Neural progenitor cell (in vitro differentiated cells): ENCODE measurements at places on chromosomes 13 and 19.

- DNase-seq, result no peak
Observed at GRCh38 chr19:5694956-5695648, 5.0 kb downstream of the RPL36 start.

- DNase-seq, result no peak
Observed at GRCh38 chr19:13604902-13605586, 98.8 kb upstream of the CACNA1A start.

DNA sequence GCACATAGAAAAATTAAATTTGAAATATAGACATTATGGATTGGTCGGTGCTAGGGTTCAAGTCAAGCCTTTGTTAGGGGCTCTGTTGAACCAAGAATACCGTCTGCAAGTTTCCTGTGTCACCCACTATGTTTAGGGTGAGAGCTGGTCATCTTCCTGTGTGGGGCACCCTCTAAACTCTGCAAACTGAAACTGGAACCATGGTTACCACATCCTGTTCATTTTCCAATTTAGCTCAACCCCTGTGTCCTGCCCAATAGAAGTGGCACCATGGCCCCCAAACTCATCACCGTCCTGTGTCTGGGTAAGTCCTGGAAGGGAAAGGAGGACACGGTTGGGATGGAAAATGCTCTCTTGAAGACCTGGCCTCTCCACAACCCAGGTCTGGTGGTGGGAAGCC, 29.9 kb downstream of the LAIR2 start:
- no peak for DNase-seq

- DNase-seq, result no peak
Observed at GRCh38 chr13:30021611-30022010, 171.2 kb upstream of the UBL3 start.

DNA sequence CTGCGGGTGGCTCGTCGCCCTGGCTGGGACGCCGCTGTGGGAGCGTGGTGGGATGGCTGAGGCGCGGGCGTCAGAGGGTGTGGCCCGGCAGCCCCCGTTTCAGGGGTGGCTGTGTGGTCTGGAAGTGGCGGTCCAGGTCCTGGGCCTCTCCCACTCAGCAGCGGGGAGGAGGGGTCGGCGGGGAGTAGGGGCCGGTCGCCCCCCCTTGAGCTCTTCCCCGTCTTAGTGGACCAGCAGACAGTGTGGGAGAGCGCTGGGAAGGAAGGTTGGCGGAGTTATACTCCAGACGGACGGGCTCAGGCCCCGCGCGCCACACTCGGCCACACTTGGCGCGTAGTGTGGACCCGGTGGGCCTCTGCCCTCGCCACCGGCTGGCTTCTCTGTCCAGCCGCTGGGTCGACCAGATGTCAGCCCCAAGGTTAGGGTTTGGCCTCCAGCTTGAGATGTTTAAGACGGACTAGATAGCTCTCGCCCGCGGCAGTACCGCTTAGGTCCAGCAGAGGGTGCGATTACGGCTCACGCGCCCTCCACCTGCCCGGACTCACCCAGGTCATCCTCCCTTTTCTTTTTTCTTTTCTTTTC, 21.7 kb upstream of the ZNF429 start:
- DNase-seq, result peak; percentile 45

DNA sequence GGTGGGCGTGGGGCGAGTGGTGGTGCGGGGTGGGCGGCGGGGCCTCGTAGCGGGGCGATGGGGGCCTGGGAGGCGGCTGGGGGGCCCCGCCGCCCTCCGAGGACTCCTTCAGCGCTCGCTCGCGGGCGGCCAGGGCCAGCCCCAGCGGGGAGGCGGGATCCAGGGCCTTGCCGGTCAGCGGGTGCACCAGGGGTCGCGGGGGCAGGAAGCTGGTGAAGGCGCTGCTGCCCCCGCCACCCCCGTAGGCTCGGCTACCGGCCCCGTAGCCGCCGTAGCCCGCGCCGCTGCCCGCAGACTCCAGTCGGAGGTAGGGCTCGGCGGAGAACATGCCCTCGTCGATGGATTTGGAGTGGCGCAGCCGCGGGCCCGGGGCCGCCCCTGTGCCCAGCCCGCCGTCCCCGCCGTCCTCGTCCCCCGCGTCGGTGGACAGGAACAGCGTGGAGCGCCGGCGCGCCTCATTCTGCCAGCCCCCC, 18.6 kb downstream of the C19orf81 start:
- DNase-seq, result no peak

DNA sequence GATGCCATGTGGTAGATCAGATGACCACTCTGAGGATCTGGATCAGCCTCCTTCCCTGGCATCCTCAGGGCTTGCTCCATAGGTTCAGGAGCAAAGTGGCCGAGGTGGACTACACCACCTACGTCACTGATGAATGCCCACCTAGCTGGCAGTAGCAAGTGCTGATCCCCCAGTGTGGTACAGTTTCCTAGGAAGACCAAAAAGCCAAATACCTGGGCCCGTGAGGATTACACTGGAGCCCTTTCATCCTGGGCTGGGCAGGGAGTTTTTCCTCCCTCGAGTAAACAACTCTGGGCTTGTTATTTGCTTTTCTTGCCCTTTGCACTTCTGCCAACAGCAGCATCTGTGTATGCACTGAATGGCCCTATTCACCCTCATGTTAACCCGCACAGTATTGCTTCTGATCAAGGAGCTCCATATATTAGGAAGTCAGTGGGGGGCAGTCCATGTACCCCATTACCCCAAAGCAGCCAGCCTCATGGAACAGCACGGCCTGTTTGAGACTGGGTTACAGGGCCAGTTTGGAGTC, 3.3 kb upstream of the MYADM start:
- no peak for DNase-seq

DNA sequence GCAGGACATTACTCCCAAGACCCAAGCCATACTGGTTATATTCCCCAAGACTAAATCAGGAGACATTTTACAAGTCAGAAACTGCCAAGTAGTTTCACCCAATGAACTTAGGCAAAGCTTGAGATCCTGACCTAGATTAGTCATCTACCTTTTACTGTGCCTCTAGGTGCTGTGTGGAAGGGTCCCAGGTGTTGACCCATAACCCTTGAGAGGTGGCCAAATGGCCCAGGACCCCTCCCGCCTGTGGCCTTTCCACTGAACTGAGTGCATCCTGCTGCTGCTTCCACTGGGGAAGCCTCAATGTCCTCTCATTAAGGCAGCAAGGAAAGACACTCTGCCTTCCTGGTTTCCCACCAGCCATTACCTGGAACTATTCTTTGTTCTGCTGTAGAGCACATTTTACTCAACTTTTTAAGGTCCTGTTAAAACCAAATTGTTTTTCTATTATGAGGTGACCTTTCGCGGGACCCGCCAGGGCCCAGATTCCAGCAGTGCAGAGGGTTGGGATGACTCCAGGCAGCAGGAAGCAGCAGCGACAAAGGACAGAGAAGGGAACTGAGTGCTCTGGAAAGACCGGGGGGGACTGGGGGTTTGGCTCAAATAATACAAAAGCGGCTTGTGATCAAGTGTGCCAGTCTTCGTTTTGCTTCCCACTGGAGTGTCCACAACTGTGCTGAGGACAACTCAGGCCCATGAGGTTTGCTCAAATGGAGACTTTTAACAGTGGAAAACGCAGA, 27.1 kb downstream of the ANKRD10 start:
- DNase-seq, result peak; percentile 37

DNA sequence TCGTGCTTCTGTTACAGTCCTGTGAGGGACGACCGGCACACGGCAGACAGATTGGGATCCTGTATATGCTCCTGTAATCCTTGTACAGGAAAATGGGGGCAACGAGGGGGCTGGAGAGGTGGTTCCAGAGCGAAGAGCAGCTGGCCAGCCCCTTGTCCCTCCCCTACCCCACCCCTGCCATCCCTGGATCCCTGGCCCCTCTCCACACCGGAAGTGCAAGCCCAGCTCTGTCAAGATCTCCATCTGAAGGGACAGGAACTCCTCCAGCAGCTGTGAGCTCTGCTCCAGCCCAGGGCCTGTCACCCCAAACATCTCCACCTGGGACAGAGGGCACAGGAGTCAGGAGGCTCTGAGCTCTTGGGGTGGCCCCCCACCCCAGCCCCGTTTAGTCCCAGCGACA, 5.5 kb upstream of the CCER2 start:
- no peak for DNase-seq

GRCh38 chr19:1672769-1673644, 20.6 kb upstream of the TCF3 start:
- DNase-seq, result no peak

DNA sequence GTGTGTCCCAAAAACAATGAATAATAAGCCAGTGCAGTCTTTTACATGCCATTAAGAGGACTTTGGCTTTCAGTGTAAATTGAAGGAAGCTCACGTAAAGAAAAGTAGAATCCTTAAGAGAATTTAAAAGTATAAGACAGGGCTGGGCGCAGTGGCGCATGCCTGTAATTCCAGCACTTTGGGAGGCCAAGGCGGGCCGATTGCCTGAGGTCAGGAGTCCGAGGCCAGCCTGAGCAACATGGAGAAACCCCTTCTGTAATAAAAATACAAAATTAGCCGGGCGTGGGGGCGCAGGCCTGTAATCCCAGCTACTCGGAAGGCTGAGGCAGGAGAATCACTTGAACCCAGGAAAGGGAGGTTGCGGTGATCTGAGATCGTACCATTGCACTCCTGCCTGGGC, 17.9 kb upstream of the ZNF253 start:
- DNase-seq, result no peak

- DNase-seq, result no peak
Observed at GRCh38 chr19:30909216-30909615, 440.0 kb downstream of the TSHZ3 start.

DNA sequence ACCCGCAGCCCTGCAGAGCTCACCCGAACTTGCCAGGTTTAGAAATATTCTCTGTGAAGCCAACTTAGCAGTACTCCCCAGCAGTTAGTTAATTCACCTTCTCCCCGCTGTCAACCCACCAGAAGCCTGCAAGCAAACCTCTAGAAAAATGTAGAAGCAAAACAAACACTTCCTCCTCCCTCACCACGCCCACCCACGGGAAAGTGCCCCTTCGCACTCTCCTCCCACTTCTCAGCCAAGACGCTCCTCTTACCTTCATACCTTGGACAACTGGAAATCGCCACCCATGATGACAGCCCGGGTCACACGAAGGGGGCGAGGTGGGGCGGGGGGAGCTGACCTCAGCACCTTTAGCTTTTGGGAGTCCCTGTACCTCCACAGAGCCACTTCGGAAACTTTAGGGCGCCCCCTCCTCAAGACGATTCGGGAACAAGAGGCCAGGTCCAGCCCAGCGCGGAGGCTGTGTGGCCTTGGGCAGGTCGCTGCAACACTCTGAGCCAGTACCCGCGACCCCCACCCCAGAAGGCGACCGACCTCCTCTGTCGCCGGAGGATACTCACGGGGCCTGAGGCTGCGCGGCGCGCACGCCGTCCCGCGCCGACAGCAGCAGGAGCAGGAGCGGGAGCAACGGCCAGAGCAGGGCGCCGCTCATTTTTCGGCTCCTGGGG, 485 bp downstream of the CPAMD8 start:
- peak; percentile 44 for DNase-seq

GRCh38 chr13:79185580-79185979, 220.5 kb downstream of the RBM26 start:
- DNase-seq, result no peak

- DNase-seq, result no peak
Observed at GRCh38 chr13:29901710-29902631, 51.6 kb upstream of the UBL3 start.

GRCh38 chr13:59318320-59318930, 845.3 kb downstream of the DIAPH3 start:
- peak; percentile 91 for DNase-seq

GRCh38 chr13:113169277-113170272, 11.1 kb downstream of the PROZ start:
- DNase-seq, result peak; percentile 28

GRCh38 chr13:55437162-55437561, 1703.6 kb upstream of the PRR20A start:
- peak; percentile 77 for DNase-seq

- peak; percentile 65 for DNase-seq
Observed at GRCh38 chr13:24931450-24932251, 164.3 kb upstream of the PABPC3 start.

DNA sequence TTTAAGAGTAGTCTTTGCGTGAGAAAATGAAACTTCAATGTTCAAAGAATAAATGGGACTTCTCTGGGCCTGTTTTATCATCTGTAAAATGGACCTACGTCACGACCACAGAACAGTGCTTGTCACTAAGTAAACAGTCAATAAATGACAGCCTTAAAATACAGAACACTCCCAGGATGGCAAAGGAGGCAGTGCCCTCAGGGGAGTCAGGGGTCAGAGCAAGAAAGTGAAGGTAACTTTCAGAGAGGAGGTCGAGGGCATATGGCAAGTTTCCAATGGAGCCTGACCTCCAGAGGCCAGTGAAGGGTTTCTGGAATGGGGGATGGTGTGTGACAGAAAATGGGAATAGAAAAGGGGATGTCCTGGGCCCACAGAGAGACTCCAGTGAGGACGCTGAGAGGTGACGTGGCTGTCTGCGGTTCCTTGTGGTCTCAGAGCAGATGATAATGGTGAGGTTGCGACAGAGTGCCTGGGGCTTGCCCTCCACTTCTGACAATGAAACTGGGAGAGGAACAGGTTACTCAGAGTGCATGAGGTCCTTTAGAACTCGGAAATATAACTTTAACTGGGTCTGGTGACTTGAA, 91.8 kb downstream of the UBL3 start:
- no peak for DNase-seq

GRCh38 chr13:53151336-53152056, 122.9 kb downstream of the OLFM4 start:
- DNase-seq, result peak; percentile 87

- DNase-seq, result no peak
Observed at GRCh38 chr19:5228932-5229777, 111.5 kb downstream of the PTPRS start.

GRCh38 chr19:56538761-56539263, at the start of gene ZFP28:
TSS of gene ZFP28 (plus strand) at chr19:56538948. CDS start at chr19:56539019, 71 bp downstream.
- no peak for DNase-seq

DNA sequence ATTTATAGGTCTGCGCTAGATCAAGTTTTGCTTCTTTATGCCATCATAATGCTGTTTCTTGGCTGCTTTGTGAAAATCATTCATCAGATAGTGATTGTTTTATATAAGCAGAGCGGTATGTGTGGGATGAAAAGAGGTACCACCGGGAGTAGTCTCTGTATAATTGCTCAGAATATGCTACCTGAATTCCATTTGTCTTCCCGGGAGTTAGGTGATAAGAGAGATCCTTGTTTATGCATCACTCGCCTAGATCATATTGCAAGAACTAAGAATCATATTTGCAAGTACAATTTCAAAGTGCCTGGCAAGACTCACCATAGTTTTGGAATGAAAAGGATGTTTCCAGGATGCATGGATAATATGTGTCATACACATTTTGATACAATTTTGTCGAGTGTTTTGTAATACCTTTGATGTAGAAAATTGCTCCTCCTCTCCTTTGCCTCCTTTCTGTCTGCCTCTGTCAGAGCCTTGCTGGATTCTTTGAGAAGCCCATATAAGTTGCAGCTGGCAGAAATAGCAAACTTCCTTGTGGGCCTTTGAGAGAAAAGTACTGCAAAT, 1306.0 kb upstream of the SLC10A2 start:
- no peak for DNase-seq
